Activated CD8-positive, alpha-beta memory T cell treated with anti-CD3 and anti-CD28 coated beads for 4 hours (primary cell): ENCODE measurements at places on chromosomes 7 and 10.

GRCh38 chr7:897771-898376 lies 21.5 kb downstream of the GET4 start:
- DNase-seq: no peak

GRCh38 chr7:96831446-96831845 lies 121.8 kb upstream of the SEM1 start:
- DNase-seq: no peak

GRCh38 chr7:13092708-13093005 lies 405.2 kb downstream of the ARL4A start:
- DNase-seq: no peak

DNA sequence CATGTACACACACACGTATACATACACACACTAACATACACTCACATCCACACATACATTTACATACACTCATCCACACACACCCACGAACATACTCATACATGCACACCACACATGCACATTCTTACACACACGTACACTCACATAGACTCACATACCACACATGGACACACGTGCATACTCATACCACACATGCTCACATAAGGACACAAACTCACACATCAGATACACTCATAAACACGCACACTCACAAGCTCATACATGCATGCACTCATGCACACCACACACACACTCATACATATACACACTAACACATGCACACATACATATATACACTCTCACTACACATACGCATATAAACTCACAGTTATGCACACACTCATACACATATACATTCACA lies 1.2 kb upstream of the CALN1 start:
- DNase-seq: no peak

DNA sequence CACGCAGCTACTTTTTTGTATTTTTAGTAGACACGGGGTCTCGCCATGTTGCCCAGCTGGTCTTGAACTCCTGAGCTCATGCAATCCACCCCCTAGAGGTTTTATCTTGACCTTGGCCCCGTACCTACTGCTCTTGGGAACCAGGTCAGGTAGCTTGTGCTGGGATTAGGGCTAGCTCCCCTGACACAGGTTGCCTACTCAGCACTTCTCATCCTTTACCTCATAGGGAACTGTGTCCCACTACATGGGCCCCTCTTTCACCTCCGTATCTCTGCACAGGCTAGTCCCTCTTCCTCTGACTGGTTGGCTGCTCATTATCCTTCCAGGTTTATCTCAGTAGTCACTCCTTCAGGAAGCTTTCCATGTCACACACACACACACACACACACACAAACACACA lies 58.0 kb upstream of the ITPRID1 start:
- DNase-seq: no peak

GRCh38 chr7:100443096-100443840 lies 7.0 kb upstream of the PPP1R35 start:
- DNase-seq: no peak

GRCh38 chr7:44213206-44213876 lies 12.6 kb downstream of the YKT6 start:
- no peak for DNase-seq

DNA sequence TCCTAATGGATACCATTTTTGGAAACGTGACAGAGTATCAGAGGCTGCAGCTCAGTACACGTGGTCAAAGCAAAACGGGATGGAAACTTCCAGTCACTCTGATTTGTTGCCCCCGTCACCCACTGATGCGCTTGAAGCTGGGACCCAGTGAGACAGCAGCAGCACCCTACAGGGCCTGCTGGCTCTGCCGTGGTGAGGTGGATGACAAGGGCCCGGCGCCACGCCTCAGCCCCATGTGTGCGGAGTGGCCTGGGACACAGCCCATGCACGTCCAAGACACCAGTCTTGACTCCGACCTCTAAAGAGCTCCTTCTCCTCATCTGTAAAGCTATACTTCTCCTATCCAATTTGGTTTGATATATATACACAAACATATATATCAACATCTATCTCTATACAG lies 39.0 kb downstream of the CLEC2L start:
- no peak for DNase-seq

GRCh38 chr7:81298951-81299666 lies 380.3 kb upstream of the SEMA3C start:
- no peak for DNase-seq

DNA sequence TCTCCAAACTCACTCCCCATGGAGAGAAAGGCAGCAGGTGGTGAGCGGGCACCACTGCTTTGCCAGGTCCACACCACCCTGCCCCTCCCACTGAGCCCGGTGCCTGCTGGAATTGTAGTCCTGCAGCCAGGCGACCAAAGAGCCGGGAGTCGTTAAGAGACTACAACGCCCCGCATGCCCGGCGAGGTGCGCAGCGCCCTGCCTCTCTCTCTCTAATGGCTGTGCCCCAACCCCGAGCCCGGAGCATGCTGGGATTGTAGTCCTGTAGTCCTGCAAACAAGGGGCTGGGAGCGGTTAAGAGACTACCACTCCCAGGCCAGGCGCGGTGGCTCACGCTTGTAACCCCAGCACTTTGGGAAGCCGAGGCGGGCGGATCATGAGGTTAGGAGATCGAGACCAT lies 8.1 kb upstream of the ZNF727 start:
- DNase-seq: no peak

GRCh38 chr10:65968871-65969270 lies 957.0 kb upstream of the LRRTM3 start:
- no peak for DNase-seq
